ENCODE measurements at places on chromosomes 4 and X. TPM values are rescaled to one million over a fixed set of nuclear protein-coding genes. Genes with fewer than 3 reads are reported as not detected.

Gene PLK4
- 52.3 TPM for total RNA-seq

Gene TCP11X2
- not detected for total RNA-seq

Gene NAP1L3
- total RNA-seq = 2.2 TPM

Gene DDX53
- total RNA-seq = not detected

DNA sequence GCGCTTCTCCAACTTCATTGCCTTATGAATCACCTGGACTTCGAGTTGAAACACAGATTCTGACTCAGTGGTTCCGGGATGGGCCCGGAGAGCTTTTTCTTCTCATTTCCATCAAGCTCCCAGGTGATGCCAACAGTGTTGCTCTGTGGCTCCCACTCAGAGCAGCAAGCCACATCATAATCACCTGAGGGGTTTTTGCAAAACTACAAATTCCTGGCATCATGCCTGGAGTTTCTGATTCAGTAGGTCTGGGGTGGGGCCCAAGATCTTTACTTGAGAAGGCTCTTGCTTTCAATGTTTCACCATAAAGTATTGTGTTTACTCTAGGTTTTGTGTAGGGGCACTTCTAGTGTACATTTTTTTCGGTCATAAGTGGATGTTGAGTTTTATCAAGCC, 7.0 kb downstream of the MTM1 start:
- peak; percentile 80 for DNase-seq

DNA sequence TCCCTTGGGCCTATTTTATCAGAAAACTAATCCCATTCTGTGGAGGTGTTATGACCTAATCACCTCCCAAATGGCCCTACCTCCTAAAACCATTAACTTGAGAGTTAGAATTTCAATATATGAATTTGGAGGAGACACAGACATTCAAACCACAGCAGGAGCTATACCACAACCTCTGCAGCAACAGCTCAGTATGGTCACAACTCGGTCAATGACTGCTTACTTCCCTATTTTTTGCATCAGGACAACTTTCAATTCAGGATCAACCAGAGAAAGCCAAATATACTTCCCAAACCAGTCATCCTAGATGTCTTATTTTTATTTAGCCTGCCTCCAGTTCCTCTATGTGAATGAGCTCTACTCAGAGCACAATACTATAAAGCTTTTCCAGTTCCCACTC, 11.3 kb upstream of the SMARCA5 start:
- DNase-seq = no peak

GRCh38 chrX:115378471-115378870, 89.0 kb downstream of the LUZP4 start:
- DNase-seq = no peak

GRCh38 chr4:40423735-40424134, 88.6 kb downstream of the CHRNA9 start:
- DNase-seq = no peak

GRCh38 chr4:143337600-143338287, 1.1 kb downstream of the GAB1 start:
- DNase-seq = peak; percentile 23

DNA sequence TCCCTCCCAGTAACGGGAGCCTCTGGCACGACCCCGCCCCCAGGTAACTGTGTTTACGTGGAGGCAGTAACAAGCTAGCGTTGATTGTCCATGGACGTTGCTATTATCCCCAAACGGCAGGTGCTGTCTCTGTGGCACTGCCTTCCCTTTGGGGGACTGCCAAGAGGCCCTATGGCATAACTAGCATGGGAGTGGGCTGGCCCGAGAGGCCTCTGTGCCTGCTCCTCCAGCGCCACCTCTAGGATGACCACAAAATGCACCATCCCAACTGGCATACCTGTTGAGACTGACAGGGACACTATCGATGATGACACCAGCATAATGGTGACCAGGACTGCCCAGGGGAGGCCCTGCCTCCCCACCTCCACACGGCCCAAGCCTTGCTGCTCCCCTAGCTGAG, 1.5 kb downstream of the SRPK3 start:
- DNase-seq = peak; percentile 17

- no peak for DNase-seq
Measured at GRCh38 chr4:105179539-105180401, 33.1 kb downstream of the TET2 start.

DNA sequence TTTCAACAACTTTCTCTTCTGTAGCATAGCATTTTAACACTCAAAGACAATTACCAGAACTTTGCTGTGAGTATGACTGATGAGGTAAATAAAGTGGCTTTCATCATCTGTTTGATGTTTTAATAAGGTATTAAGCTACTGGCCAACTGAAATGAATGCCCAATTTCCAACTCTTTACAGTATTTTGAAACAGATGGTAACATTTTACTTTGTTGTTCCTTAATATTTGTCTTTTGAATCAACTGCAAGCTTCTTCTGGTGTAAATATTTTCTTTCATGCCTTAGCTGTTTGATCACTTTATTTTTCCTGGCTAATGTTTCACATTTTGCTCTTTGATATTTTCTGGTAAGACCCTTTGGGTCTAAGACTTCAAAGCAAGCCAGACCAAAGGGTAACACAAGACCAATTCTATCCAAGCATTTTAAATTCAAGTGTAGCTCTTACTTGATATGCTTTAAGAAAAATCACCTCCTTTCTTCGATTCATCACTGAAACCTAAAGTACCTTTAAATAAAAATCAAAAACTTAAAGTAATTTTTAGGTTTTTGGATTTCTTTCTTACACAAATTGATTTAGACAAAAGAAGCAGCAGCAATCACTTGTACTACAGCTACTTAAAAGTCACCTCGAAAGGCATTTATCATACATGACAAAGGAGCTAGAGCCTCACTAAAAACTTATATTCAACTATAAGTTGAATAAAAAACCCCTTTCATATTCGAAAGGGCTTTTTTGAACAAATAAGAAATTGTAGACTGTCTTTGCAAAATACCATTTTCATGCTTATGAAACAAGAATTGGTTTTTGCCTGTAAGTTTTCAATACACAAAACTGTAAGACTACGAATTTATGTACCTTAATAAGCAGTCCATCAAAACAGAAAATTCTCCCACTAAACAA, 57.6 kb downstream of the TBCK start:
- no peak for DNase-seq

Measured in activated CD4-positive, alpha-beta T cell treated with anti-CD3 and anti-CD28 coated beads for 36 hours (primary cell).